NCI-H460 (cell line): ENCODE measurements at places on chromosomes 6 and 20. TPM values are rescaled to one million over a fixed set of nuclear protein-coding genes. Genes with fewer than 3 reads are reported as not detected.

Gene TBC1D20
- 24.6 and 27.5 TPM in 2 replicates for total RNA-seq

Gene PEDS1
- total RNA-seq: 40.0 and 47.3 TPM in 2 replicates

Gene FAM217A
- total RNA-seq: not detected in 2 replicates

Gene ZBTB9
- 5.2 and 6.4 TPM in 2 replicates for total RNA-seq

Gene HRH3
- not detected in 2 replicates for total RNA-seq

Gene MAPK13
- total RNA-seq: 0.55 and 0.89 TPM in 2 replicates

Gene MCCD1
- not detected in 2 replicates for total RNA-seq

Gene FKBP1C
- 0.43 and 0.47 TPM in 2 replicates for total RNA-seq

Gene CD40
- total RNA-seq: 4.2 and 4.7 TPM in 2 replicates

Gene SYCP2
- 1.3 and 2.6 TPM in 2 replicates for total RNA-seq

Gene SRC
- total RNA-seq: 116 TPM in 2 replicates

Gene NCOA6
- total RNA-seq: 10.1 and 11.2 TPM in 2 replicates

Gene MYH7B
- total RNA-seq: 0.05 and 0.49 TPM in 2 replicates

Gene BMP2
- total RNA-seq: 6.6 and 7.1 TPM in 2 replicates

Gene PTCHD4
- 1.6 and 2.0 TPM in 2 replicates for total RNA-seq

Gene SLC16A10
- 2.3 and 2.5 TPM in 2 replicates for total RNA-seq

Gene GRIK2
- total RNA-seq: not detected in 2 replicates

Gene KHDC1L
- total RNA-seq: not detected in 2 replicates

Gene TP53TG5
- total RNA-seq: not detected in 2 replicates

Gene ADIG
- total RNA-seq: not detected in 2 replicates

Gene SLC22A7
- total RNA-seq: not detected in 2 replicates

Gene LY6G6D
- not detected in 2 replicates for total RNA-seq
